ENCODE measurements at places on chromosomes 2 and 18.

DNA sequence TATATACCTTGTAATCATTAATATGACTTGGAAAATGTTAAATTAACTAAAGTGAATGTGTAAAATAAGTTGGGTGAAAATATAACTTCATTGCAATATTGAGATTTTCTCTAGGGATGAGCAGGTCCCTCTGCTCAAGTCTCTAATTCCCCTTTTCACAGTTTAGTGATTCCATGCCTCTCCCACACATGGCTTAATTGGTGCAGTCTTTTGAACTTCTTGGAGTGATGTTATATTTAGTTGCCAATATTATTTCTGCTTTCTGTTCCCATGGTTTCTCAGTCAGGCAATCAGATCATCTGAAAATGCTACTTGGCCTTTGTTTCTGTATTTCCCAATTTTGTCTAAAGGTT lies 233.7 kb upstream of the SPOPL start:
- DNase-seq = no peak

- no peak for DNase-seq
These were observed 249.7 kb upstream of the DLGAP1 start for GRCh38 chr18:4704781-4705180.

GRCh38 chr2:199085261-199085660 lies 372.5 kb downstream of the SATB2 start:
- no peak for DNase-seq

GRCh38 chr2:119724656-119725485 lies 34.9 kb upstream of the PTPN4 start:
- no peak for DNase-seq

DNA sequence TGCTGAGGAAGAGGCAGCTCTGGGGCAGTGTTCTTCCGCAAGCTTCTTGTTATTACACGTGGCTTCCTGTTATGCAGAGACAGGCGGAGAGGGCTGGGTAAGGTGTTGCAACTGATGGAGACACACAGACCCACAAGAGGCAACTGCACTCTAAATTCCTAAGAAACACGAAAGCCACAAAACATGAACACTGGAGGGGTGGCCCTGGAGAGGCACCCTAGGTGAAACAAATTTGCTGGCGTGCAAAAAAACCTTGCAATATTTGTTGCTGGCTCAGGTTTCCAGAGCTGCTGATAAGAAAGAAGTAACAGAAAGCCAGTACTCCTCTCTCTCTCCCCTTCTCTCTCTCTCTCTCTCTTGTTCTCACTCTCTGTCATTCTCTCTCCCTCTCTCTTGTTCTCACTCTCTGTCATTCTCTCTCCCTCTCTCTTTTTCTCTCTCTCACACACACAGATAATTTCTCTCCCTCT lies 31.8 kb downstream of the ARHGAP25 start:
- peak; percentile 43 for DNase-seq

DNA sequence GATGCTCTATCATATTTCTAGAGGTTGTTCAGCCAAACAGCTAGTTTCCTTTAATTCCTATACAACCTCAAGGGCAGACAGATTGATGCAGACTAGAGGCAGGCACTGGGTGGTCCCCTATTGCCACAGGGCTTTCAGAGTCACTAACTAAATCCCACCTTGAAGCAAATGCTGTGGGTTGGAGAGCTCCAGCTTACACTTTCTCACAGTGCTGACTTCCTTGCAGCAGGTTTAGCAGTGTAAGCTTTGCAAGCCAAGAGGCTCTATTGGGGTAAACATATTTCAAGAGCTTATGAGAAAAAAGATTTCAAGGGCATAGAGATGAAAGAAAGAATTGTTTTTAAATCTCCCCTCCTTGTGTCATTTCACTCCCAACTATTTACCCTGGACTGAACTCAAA lies 366.5 kb upstream of the CRIM1 start:
- no peak for DNase-seq

GRCh38 chr2:34997779-34998178 lies 1357.8 kb upstream of the CRIM1 start:
- DNase-seq = no peak

- DNase-seq = no peak
These were observed 548.0 kb upstream of the SALL3 start for GRCh38 chr18:78431606-78432005.

GRCh38 chr2:43115881-43116280 lies 110.5 kb downstream of the ZFP36L2 start:
- no peak for DNase-seq

DNA sequence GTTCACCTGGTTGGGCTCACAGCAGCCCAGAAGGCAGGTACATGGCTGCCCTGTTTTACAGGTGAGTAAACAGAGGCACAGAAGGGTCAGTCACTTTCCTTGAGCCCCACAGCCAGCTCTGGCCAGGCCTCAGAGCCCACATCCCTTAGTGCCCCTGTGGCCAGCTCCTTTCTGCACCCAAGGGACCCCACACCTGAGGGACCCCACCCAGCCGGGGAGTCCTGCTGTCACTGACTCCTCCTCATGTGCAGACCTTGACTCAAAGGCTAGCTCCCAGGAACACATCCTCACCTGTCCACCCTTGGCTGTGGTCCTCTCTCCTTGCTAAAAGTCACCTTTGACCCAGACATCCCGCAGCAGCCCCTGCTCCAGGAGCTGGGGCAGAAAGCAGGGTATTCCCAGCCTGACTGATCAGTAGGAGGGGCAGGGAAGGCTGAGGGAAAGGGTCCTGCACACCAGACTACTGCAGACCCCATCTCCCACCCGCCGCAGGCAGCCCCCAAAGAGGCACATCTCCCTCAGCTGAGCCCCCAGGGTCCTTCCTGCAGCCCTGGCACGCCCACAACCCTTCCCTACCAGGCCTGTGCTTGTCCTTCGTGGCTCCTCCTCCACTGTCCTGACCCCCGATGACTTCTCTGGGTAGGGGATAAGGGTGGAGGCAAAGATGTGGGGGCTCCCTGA lies 9.8 kb upstream of the ARHGEF4 start:
- no peak for DNase-seq

- no peak for DNase-seq
These were observed 59.2 kb upstream of the PEX13 start for GRCh38 chr2:60958361-60958760.

- DNase-seq = no peak
These were observed at the start of gene CRYBA2 for GRCh38 chr2:218993345-218994315. TSS of gene CRYBA2 (minus strand) at chr2:218993422. CDS start at chr2:218993176, 246 bp downstream.

DNA sequence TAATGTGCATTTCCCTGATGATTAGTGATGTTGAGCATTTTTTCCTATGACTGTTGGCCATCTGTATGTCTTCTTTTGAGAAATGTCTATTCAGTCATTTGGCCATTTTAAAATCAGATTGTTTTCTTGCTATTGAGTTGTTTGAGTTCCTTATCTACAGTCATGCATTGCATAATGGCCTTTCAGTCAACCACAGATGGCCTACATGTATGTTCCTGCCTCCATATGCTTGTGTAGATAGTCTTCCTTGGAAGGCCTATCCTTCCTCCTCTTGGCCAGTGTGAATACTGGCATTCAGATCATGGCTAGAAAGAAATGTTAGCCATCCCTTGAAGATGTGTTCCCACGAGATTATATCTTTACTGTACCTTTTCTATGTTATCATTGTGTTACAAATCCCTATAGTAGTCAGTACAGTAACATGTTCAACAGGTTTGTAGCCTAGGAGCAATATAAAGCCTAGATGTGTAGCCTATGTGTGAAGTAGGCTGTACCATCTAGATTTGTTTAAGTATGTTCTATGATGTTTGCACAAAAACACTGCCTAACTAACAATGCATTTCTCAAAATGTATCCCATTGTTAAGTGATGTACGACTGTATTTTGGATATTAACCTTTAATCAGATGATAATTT lies 65.6 kb upstream of the CD302 start:
- DNase-seq = no peak

DNA sequence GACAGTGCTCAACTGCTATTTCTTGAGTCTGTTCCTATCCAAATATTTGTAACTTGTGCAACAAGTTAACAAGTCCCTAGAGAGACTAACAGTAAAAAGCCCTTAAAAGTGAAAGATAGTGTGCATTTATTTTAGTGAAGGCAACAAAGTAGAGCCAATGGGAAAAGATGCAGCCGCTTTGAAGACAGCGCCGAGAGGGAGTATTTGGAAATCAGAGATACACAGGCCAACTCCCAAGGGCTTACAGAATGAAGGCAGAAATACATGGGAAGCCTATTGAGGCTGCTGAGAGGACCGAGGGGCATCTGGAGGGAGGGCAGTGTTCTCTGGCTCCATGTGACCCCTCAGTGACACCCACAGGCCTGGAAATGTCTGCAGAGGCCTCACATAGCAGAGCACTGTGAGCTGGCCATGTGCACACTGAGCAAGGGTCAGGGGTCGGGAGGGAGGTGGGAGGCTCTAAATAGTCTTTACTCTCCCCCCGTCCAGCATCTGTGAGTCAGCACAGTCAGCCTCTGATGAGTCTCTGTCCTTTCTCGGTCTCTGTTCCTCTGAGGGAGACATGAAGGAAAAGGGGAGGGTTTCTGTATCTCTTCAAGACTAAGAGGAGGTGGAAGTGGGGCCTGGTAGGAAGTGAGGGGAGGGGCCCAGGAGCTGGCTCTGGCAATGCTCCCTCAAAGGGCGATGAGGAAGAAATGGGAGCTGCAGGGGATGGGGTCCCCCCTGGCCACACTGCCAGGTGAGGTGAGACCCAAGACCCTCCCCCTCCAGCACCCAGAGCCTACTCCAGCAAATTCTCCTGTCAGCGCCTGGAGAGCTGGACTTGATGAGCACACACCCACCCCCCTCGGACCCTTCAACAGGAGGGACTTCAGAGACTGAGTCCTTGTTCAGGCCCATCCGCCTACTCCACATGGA lies 133.6 kb downstream of the SP3 start:
- DNase-seq = no peak

DNA sequence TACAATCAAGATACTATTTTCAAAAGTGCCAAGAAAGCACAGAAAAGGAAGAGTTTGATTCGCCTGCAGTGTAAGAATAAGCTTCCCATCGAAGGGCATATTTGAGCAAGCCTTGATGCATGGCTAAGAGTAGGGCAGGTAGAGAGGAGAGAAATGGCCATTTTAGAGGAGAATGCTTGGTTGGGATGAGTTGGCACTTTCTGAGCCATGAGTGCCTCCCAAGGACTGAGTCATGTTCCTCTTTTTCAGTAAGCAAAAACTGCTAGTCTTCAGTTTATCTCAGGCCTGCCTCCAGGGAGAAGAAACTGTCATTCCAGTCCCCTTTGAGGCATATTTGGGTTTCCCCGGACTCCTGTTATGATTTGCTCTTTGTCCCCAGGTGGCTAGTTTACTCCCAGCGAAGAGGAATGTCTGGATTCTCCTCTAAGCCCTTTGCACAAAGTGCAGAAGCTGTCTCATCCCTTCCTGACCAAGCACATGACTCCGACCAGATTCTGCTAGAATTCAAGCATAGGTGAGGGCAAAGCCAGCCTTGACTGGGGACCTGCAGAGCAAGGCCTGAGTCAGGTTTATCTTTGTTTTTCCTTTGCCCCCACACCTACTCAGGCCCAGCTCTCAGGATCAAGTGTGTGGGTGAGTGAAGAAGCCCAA lies 115.2 kb downstream of the TTC32 start:
- DNase-seq = no peak

DNA sequence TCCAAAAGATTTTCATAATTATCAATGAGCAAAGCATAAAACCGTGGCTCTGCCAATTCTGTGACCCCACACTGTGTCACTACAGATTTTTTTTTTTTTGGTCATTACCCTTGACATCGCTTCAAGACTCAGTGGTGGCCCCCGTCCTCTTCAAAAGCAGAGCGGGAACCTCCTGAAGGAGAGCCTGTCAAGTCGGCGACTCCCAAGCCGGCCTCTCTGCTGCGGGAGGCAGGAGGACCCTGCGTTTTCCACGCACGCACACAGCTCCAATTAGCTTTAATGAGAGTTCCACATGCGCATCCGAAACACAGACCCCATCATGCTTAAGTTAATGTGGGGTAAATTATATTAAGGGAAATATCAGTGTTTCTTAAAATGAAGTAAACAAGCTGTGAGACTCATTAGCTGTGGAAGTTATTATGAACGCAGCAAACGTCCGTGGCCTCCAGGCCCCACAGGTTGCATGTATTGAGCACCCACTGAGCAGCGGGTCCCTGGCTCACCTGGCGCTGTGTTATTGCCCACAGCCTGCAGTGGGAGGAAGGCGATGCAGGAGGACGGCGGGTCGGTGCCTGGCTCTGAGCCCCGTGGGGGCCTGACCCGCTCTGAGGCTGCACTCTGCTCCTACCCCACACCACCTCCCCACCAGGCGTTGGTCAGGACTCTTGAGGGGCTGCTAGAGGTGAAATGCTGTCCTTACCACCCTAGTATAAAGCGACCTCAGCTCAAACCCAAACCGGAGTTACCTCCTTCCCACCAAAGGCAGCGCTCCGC lies 181.0 kb upstream of the SALL3 start:
- DNase-seq = no peak

- DNase-seq = no peak
These were observed 258.9 kb upstream of the TRIB2 start for GRCh38 chr2:12457831-12458230.

- DNase-seq = no peak
These were observed 5.3 kb upstream of the PLCL1 start for GRCh38 chr2:197799068-197799467.

DNA sequence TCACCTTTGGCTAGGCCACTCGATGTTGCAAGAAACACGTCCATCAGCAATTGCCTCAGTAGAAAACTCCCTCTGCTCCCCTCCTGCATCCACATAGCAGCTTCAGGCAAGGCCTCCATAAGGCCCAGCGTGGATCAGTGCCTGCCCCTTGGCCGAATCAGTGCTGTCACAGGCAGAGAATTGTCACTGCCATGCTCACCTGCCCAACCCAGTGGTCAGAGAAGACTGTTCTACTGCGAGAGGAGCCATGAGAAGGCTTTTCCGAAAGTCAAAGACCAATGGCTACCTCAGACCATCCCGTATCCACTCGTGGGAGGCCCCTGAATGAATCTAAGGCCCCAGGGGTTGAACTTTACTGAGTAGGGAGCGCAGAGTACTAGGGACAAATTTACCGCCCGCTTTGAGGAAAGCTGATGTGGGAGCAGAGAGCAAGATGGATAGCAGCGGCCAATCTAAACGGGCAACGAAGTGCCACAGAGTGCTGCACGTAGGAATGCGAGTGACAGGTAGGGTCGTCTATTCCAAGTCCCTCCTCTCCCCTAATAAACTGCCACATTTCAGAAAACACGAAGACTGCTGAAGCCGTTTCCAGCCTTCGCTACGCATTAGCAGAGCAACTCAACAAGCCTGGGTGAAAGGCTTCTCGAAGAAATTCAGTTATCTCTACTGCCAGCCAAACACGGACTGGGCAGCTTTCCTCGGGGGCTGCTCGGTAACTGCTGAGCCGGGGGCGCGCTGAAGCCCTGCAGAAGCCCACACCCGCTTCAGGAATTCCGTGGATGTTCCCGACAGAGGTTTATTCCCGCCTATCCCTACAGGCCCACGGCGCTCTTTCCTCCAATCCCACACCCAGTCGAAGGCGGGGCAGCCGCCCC lies 968 bp upstream of the RALBP1 start:
- no peak for DNase-seq

- DNase-seq = no peak
These were observed 47.6 kb downstream of the STK17B start for GRCh38 chr2:196123679-196124373.

DNA sequence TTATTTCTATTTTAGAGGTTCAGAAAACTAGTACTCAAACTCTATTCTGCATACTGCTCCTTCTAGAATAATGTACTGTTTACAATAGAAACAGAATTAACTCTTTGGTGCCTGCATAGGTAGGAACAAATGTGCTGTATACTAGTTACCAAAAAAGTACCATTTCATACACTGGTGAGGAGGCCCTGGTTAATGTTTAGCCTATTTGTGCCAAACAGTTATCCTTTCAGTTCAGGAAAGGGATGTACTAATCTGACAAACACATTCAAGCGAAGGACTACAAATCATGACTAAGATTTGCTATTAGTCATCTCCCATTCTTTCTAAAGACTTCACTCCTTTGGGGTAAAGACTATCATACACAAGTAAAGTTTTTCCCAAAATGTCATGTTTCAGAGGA lies 47.4 kb downstream of the EXOC6B start:
- no peak for DNase-seq

GRCh38 chr2:159677654-159678053 lies 34.7 kb upstream of the MARCHF7 start:
- DNase-seq = no peak
